Heart right ventricle (tissue), 16 donors: ENCODE measurements at places on chromosomes 11 and 22. TPM values are rescaled to one million over a fixed set of nuclear protein-coding genes. Genes with fewer than 3 reads are reported as not detected.

Gene POTEH
- not detected for total RNA-seq

Gene DERL3
- 1.3 TPM for total RNA-seq

Gene HBD
- 0.95 TPM for total RNA-seq

Gene BCO2
- 88.1 TPM for total RNA-seq

Gene POU2AF2
- not detected for total RNA-seq

Gene MN1
- total RNA-seq = 8.1 TPM

Gene TIMP3
- 138 TPM for total RNA-seq

Gene IGSF9B
- total RNA-seq = 34.4 TPM

Gene RFPL2
- total RNA-seq = not detected
